ENCODE measurements at places on chromosomes 4 and X.
A peak's percentile ranks its signal among the peaks of the same experiment; 100 is the strongest.

DNA sequence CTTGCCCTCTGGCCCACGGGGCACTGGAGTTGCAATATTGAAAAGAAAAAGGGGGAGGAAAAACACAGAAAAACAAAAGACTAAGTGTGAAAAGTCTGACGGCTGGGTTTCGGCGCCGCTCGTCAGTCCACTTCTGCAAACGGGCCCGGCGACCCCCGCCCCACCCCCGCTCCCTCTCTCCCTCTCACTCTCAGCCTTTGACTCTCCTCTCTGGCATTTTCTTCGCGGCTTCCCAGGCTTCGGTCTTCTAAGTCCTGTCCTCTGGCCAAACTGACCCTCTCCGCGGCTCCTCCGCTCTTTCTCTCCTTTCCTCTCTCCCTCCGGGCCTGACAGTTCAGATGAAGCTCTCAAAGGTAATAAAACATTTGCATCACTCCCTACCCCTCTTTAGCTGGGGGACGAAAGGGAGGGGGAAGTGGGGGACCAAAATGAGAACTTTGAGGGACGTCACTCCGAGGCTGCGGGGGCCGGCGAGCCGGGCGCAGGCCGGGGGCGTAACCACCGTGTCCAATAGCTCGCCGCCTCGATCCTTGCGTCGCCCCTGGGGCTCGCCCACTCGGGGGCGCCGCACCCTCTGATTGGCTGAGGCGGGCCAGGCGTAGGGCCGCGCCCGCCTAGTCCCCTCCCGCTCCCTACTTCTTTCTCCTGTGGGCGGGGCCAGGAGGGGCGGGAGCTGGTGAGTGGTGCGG, at the start of gene NKX6-1:
NKX6-1 (minus strand) TSS at position 358 of the 689 bp plus-strand sequence. CDS start 1,064 bp downstream, outside the sequence.
- DNase-seq = no peak

- no peak for DNase-seq
These were observed 1.2 kb upstream of the TAPT1 start for GRCh38 chr4:16227462-16227868.

DNA sequence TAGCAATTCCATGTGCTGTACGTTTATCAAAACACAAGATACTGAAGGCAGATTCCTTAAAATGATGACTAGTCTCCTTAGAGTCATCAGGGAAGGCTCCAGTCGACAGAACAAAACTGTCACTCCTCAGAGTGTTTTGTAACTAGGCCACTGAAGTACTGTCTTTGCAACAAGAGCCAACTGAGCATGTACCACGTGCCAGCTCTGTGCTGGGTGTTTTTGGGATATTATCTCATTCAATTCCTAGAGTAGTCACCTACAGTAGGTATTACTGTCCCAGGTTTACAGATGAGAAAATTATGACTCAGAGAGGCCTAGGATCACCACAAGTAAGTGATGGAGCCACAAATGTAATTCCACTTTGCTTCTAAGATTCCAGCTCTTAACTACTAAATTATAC, 18.3 kb upstream of the NUP54 start:
- DNase-seq = no peak

- peak; percentile 16 for DNase-seq
These were observed 26.0 kb downstream of the ARL13A start for GRCh38 chrX:100995469-100995868.

DNA sequence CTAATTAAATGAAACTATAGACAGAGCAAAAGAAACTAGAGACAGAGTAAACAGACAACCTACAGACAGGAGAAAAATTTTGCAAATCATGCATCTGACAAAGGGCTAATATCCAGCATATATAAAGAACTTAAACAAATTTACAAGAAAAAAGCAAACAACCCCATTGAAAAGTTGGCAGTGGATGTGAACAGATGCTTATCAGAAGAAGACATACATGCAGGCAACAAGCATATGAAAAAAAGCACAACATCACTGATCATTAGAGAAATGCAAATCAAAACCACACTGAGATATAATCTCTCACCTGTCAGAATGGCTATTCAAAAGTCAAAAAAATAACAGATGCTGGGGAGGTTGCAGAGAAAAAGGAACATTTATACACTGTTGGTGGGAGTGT, 14.8 kb downstream of the ZNF280C start:
- no peak for DNase-seq

DNA sequence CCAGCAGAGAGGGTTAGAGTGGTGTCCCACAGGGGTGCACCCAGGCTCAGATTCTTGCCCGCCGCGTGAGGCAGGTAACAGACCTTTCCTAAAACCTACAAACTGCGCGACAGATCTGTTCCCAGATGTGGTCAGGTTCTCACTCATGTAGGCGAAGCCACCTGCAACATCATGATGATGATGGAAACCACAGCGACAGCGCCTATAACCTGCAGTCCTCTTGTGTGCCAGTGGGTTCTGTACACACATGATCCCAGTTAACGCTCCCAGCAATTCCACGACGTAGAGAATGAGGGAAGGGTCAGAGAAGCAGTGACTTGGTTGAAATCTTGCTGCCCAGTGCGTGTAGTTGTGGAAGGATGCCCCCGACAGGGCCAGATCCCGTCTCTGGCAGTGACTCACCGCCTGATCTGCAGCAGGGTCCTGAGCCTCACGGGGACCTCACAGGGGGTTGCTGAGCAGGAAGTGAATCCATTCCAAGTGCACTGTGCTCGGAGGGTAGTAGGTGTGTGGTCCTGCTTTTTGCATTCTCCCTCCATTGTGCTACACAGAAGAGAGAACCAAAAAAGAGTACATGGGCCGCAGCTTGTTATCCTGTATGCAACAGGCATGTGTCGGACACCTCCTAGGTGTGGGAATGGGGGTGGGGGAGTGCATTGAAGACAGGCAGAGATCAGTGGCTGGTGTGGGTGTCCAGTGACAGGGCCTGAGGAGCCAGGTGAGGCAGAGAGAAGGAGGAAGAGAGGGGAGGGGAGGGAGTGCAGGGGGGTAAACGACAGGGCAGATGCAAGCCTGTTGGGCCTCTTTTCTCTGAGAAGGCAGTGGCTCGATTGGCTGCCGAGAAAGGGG, 66.6 kb downstream of the MTMR1 start:
- no peak for DNase-seq

DNA sequence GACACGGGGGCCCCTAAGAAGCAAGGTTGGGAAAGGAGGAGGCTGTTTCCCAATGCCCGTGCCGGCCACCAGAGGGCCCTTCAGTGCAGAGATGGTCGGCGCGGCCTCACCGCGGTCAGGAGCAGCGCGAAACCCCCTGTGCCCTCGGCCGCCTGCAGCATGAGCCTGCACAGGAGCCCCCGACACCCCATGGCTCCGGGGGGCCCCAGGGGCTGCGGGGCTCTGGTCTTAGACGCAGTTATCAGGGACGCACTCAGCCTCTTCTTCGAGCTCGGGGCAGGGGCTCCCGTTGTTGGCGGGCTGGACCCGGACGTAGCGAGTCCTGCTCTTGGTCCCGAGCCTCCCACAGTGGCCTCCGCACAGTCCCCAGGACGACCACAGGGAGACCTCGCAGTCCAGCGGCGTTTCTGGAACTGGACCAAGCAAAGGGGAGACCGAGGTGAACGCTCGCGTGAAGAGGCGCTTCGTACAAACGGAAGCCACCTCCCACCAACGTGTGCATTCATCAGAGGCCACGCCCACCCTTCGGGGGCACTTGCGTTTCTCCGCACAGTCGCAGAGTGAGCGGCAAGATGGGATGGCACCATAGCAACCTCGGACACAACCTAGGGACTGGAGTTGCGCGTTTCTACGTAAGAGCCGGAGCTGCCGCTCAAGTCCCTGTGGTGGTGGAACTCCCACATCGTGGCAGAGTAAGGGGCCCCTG, 5.0 kb downstream of the SPON2 start:
- peak; percentile 92 for DNase-seq

- no peak for DNase-seq
These were observed 26.5 kb downstream of the GBA3 start for GRCh38 chr4:22719218-22719617.

GRCh38 chr4:183142571-183143550, 43.8 kb downstream of the WWC2 start:
- no peak for DNase-seq

- no peak for DNase-seq
These were observed 262.1 kb upstream of the CXXC4 start for GRCh38 chr4:104756837-104757236.

GRCh38 chr4:74625981-74626380, 168.3 kb downstream of the BTC start:
- no peak for DNase-seq

DNA sequence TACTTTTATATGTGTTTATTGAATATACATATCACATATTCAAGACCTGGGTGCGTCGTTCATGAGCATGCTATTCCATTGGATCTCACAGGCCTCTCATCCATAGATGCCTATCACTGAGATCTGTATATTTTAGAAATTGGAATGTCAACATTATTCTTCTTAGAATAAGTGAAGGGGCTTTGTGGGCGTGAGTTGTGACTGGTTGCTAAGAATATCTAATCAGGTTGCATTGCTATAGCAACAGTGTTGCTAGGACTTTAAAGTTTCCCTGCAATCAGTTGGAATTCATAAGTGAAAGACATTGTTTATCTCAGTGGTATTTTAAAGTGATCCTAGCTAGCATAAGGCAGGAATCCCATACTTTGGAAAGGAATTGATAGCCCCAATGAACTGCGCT, 36.7 kb upstream of the ANK2 start:
- no peak for DNase-seq

GRCh38 chr4:54440394-54441136, 211.5 kb downstream of the PDGFRA start:
- peak; percentile 13 for DNase-seq

- DNase-seq = no peak
These were observed 6.4 kb downstream of the ELK1 start for GRCh38 chrX:47643926-47644325.

GRCh38 chr4:48131736-48132135, 2.3 kb downstream of the TXK start:
- no peak for DNase-seq

- peak; percentile 54 for DNase-seq
These were observed 28.5 kb downstream of the PHEX start for GRCh38 chrX:22060415-22061280.

- DNase-seq = no peak
These were observed 25.1 kb upstream of the MXD4 start for GRCh38 chr4:2286904-2287593.

GRCh38 chr4:155529716-155530115, 136.9 kb upstream of the GUCY1A1 start:
- DNase-seq = no peak

DNA sequence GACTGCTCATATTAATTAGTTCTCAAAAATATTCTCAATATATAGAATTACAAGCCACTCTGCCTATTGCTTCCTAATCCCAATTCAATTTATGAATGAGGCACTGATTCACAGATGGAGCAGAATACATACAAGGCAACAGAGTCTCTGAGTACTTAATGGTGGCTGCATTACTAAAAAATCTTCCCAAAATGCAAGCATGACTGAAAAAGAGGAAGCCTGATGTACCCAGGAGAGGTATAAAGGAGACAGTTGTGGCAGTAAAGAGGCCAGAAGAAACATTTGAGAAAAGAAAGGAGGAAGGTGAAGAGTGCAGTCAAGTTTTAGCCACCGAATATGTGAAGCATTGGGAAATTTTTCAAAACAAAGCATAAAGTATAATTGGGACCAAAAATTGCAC, 163.2 kb upstream of the INTU start:
- DNase-seq = no peak

- no peak for DNase-seq
These were observed 1603.0 kb upstream of the TENM3 start for GRCh38 chr4:180640193-180640592.

DNA sequence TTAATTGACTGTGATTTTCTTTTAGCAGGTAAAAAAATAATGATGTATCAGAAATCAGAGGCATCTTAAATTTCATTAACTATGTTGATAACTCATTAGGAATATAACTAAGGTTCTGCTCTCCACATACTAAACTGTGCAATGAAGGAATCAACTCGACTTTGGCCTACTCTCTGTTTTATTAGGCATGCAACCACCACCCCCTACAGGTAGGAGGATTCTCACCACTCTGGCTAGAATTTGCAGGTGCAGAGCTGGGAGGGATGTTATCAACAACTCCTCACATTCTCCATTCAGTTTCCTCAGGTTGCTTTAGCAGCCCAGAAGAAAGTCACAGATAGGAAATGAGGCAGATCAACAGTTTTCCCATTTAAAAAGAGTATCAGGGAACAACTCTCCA, 160.1 kb downstream of the COX18 start:
- DNase-seq = peak; percentile 4

GRCh38 chr4:29970626-29971025, 749.5 kb upstream of the PCDH7 start:
- no peak for DNase-seq

DNA sequence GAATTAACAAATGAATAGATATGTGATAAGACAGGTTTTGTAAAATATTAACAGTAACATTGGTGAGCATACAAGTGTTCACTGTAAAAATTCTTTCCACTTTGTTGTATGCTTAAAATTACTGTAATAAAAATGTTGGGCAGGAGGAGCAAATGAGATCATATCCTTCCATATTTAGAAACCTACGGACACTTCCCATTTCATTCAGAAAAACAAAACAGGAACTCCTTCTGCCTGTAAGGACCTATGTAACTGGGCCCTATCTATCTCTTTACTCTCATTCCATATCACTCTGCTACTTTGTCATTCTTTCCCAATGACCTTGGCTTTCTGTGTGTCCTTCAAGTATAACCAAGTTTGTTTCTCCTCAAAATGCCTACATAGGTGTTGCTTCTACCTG, 53.7 kb upstream of the SLC39A8 start:
- DNase-seq = no peak

DNA sequence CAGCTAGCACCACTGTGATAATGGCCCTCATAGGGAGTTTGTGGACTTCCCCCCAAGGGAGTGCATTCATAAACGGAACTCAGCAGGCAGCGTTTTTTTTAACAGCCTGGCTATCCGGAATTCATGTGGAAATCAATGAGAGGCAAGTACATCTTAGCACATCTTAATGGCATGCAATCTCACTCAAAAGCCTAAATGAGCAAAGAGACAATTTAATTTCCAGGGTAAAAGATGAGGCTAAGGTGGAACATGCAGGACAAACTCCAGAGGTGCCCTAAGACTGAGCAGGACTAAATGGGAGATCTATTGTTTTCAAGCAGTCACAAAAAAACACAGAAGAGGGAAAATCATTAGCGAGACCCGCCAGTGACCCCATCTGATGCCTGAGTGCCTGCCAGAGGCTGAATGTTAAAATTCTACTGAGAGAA, 243.5 kb upstream of the KCNIP4 start:
- DNase-seq = no peak

- no peak for DNase-seq
These were observed 382.0 kb downstream of the GABRG1 start for GRCh38 chr4:45741897-45742296.

GRCh38 chrX:7027071-7027470, 120.4 kb upstream of the STS start:
- no peak for DNase-seq

DNA sequence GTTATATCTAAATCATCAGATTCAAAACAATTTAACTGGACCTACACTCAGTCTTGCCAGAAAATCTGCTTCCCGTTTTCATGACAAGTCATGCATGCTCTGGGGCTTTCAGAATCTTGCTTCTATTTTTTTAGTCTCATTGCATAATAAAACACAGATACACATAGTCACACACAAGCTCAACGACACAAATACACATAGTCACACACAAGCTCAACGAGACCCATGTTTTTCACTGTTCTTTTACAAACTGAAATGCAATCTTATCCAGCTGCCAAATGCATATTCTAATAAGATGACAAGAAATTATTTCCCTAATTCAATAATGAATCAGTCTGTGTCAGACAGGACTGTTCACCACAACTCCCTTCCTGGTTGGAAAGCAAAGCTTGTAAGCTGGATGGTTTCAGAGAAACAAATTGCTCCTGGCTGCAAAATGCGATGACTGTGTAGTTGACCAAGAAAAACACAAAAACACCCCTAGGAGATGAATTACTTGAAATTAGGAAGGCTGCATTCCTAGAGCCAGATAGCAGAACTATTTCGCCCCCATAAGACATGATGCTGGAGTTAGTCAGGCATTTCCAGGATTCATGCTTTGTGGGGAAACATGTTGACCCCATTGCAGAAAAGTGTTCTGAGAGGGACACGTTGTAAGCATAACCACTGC, 208.7 kb downstream of the CHIC2 start:
- DNase-seq = no peak
